ENCODE measurements at places on chromosomes 7 and 10.
A peak's percentile ranks its signal among the peaks of the same experiment; 100 is the strongest.

GRCh38 chr7:54960517-54960916 is 58.3 kb upstream of the EGFR start:
- no peak for DNase-seq

DNA sequence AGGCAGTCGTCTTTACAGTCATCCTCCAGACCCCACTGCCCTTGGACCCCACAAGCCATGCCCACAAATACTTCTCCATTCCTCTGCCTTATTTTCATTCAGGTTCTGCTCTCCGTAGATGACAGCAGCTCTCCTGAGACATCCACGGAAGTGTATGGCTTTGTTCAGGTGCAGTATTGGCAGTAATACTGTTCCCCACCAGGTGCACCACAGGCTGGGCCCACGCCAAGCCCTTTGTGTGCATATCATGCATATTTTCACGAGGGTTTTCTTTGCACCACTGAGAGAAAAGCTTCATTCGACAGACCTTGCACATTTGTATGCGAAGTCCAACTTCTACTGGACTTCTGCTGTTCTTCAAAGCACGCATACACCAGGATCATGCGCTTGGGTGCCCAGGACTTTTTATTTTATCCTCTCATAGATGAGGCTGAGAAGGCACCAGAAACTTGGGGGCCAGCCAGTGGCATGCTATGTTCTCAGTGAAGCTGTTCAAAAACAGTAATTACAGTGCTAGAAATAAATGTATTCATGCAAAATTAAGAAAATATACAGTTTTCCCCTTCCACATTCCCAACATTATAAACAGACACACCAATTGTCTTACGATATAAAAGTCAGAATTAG is 37.8 kb upstream of the PITRM1 start:
- no peak for DNase-seq

DNA sequence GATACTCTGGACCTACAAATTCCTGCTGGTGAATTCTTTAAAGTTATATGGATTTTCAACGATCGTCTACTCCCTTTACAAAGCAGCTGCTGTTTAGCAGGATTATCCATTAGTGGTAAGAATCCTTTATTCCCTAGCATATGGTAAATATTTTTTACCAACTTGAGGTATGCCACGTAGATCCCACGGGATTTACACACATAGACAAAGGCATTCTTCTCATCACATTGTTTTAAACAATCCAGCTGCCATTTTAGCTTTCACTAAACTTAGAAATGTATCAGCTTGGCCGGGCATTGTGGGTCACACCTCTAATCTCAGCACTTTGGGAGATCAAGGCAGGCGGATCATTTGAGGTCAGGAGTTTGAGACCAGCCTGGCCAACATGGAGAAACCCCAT is 148.0 kb upstream of the SH2B2 start:
- no peak for DNase-seq

DNA sequence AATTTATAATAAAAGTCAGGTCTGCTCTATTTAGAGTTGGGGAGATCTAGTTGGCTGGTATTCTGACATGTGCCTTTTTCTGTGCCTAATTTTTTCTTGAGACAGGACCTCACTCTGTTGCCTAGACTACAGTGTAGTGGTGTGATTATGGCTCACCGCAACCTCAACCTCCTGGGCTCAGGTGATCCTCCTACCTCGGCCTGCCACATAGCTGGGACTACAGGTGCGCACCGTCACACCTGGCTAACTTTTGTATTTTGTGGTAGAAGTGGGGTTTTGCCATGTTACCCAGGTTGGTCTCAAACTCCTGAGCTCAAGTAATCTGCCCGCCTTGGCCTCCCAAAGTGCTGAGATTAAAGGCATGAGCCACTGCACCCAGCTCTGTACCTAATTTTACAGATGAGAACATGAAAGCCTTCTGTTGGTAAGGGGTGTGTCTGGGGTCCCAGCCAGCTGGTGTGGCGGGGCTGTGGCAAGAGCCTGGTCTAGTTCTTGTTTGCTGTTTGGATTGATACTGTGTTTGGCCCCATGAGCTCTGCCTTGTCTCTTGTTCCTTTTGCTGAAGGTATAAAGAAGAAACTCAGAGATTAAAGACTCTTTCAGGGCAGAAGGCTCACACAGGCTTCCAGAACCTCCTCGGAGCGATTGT is 31.4 kb downstream of the POR start:
- DNase-seq, result no peak

DNA sequence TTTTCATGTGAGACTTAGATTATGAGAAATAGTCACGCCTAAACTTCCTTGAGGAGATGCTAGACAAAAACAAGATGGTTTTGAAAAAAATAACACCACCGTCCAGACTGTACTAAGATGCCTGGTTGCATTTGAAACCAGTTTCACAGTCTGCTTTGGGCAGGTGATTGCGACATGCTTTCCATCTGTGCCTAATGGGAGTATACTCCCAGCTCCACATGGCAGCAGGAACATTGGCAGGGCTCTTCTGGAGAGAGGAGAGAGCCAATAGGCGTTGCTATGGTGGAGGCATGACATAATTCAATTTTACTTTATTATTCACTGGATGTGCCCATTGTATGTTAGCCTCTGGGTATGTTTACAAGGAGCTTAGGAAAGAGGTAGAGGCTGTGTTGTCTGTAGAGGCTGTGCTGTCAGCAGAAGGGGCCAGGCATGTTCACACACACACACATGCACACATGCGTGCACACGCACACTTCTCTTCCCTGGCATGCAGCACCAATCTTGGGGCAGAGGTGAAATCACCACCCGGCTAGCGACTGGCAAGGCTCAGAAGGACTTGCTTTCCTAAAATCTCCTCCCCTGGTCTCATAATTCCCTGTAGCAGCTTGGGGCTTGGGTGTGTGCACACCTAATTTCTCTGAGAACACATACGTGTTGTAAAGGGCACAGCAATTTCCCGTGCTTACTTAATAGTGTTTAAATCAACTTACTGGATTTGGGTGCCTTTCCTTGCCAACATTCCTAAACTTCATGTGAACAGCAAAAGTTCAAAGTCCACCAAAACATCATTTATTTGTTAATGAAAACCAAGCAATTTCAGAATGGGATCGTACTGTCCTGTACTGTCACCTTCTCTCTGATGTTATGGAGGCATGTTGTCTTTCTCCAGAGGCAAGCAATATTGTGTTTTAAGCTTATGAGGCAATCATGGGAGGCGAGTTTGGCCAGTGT is 162.1 kb downstream of the TCF7L2 start:
- no peak for DNase-seq

DNA sequence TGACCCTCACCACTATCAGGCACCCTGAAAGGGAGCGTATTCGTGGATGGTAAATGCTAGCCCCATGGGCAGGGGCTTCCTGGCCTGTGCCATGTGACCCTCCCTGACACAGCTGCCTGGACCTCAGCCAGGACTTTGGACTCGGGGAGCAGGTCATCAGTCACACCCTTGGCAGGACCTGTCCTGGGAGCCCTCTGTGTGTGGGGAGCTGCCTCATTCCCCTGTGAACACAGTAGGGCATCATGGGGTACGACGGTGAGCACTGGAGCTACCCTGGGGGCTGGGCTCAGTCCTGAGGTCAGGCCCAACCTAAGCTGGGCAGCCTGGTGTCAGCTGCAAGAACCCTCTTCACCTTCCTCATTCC is 129.3 kb upstream of the FAM20C start:
- DNase-seq, result no peak

DNA sequence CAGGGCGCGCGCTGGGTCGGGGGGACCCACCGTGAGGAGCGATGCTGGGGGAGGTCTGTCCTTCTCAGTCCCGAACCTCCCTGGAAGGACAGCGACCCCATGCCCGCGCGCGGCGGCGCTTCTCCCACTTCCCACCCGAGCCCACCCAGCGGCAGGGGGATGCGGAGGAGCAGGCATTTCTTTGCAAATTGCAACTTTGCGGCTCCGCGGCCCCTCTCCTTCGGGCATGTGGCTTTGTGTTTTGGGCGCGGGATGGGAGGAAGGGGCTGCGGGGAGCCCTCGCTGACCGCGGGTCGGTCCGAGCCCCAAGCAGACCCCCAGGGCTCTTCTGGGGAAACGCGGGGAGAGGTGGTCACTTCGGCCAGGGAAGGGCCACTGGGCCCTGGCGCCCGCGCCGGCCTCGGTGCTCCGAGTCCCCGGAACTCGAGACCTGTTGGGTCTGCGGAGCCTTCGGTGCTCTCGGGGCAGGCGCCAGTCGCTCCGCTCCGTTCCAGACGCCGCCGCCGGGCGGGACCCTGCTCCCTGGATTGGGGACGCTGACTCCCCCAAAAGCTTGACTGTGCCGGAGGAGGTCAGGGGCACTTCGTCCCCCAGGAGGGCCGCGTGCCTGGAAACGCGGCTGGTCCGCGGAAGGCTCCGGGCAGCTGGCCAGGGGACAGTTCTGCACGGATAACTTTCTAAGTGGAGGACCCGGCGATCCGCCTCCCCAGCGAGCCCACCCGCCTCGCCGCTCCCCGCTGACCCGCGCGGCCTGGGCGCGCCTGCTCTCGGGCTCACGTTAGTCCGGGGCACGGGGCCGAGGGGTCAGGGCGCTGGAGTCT is 164.2 kb upstream of the DPP6 start:
- DNase-seq, result no peak

DNA sequence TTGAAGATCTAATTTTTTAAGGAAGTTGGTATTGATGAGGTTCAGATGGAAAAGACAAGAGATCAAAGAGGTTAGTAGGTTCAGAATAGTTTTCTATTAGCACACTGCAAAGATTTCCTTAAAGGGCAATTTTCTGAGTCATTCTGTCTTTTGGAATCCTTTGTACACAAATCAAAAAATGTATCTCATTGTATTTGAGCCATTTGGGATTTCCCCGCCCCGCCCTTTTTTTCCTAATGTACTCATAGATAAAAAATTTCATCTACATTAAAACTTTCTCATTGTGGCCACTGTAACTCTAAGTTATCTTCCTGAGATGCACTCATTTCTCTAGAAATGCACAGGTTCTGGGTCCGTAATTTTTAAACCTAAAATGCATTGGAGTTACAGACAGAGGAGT is 12.1 kb downstream of the GIMAP6 start:
- no peak for DNase-seq

DNA sequence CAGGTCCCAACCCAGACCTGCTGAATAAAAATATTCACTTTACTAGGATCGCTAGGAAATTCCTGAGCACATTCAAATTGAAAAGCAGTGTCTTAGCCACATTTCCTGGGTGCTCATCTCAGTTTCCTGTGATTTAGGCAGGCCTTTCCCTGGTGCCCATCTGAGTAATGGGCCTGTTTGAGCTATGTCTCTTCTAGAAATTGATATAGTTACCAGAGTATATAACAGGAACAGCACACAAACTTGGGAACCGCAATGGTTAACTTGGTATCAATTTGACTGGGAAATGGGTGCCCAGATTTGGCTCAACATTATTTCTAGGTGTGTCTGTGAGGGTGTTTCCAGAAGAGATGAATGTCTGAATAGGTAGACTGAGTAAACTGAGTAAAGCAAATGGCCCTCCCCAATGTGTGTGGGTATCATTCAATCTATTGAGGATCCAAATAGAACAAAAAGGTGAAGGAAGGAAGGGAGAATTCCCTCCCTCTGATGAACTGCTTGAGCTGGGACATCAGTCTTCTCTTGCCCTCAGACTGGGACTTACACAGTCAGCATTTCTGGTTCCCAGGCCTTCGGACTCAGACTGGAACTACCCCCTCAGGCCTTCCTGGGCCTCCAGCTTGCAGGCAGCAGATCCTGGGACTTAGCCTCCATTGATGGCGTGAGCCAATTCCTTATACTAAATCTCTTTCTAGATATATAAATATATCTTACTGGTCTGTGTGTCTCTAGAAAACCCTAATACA is 99.1 kb downstream of the CCDC71L start:
- DNase-seq, result no peak

DNA sequence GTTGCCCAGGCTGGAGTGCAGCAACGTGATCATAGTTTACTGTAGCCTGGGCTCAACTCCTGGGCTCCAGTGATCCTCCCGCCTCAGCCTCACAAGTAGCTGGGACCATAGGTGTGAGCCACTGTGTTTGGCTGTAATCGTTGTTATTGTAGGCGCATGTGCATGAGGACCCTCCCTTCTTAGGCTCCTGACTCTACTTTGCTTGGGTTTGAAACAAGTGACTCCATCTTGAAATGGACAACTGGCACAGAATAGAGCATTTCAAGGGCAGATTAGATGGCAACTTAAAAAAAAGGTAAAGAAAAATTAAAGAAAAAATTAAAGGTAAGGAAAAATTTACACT is 15.4 kb upstream of the GIMAP8 start:
- DNase-seq, result no peak

DNA sequence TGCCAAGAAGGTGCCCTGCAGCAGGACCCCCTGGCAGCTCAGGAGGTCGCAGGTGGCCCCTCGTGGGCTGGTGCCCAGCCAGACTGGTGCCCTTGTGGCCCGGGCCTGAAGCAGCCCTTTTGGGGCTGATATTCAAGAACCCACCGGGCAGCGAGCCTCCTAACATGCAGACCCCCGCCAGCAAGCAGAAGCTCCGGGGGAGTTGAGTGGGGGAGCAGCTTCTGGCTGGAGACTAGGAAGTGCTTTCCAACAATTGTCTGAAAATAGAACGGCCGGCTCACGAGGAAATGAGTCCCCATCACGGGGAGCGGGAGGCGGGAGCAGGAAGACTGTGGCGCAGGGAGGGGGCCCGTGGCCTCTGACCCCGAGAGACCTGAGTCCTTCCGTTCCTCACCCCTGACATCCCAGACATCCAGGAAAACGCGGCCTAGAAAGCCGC is 9.5 kb upstream of the INTS1 start:
- peak; percentile 35 for DNase-seq

DNA sequence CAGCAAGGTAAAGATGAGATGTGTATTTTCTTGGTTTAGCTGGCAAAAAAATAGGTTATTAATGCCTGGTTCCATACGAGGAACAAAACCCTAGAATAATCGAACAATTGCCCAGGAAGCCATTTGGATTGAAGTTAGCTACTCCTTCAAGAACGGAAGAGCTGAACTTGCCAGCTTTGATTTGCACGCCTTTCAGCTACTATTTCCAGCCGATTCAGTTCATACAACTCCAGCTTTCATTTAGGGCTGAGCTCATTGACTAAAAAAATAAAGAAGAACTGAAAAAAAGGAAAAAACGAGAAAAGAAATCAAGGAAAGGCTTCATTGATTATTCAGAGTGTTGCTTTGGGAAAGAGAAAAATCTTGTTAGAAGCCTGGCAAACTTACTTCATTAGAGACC is 60.4 kb downstream of the PTN start:
- no peak for DNase-seq

DNA sequence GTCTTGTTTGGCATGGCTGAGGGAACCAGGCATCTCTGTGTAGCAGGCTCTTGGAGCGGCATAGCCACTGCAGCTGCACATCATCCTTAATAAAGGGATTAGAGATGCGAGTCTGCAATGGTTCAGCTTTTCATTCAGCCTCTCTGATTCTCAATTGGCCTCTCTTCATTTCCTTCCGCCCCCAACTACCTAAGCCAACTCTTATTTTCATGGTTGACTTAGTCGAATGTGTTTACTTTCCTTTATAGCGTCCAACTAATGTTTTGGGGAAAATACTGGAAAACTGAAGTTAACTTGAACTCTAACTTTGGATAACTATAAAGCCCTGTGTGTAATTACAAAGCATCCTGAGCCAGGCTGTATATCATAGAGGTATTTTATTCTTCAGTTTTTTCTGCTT is 202.2 kb upstream of the KIAA1217 start:
- no peak for DNase-seq

GRCh38 chr7:112743811-112744210 is 46.4 kb downstream of the TMEM168 start:
- no peak for DNase-seq
